ENCODE measurements at places on chromosomes 1 and 21.

GRCh38 chr1:1255611-1256010, 9.1 kb upstream of the C1QTNF12 start:
- no peak for DNase-seq

- no peak for DNase-seq
These were observed 7.4 kb downstream of the PIGM start for GRCh38 chr1:160024195-160024905.

DNA sequence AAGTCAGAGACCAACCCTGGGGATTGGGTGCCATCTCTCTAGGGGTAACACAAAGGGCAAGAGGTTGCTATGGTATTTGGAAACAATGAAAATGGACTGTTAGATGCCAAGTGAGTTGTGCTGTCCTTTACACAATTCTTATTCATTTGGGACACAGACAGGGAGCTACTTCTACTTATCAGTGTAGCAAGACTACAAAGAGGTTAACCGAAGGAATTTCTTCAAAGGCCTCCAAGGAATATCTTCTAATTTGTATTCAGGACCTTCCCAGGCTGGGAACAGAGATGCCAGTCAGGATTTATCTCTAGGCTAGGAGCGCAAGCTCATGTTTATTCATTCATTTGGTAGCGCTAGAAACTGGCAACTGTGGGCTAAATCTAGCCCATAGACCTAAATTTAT, 2.6 kb downstream of the NAXE start:
- no peak for DNase-seq

GRCh38 chr21:40194185-40194980, 327.1 kb downstream of the PCP4 start:
- no peak for DNase-seq

- no peak for DNase-seq
These were observed 24.7 kb upstream of the LRRC47 start for GRCh38 chr1:3821004-3821403.

GRCh38 chr21:14376854-14377253, 6.1 kb downstream of the HSPA13 start:
- no peak for DNase-seq

DNA sequence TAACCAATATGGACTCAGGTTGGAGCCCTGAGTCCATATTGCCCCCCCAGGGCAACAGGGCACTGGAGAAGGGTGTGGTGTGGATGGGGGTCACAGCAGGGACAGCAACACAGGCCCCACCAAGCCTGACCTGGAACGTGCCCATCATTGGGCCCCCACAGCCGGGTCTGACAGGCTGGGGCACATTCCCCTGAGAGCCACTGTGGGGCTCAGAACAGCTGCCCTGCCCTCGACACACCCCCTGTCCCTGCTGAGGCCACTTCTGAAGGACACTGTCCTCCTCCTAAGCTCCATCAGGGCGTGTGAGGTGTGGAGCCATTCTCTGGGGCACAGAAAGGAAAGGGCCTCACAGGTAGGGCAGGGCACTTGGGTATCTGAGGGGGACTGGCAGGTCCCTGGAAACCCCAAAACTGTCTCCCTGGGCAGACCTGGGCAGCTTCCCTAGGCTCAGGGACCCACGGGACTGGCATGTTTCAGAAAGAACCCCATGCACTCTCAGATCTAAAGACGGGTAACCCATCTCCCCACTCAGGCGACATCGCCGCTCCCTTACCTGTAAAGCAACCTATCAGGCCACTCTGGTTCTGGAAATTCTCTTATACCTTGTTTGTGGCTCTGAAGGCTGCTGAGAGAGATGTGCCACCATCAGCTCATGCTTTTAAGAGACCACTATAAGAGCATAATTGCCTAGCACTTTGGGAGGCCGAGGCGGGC, 95.5 kb downstream of the DMRTB1 start:
- DNase-seq, result no peak

- no peak for DNase-seq
These were observed 7.4 kb upstream of the AGMAT start for GRCh38 chr1:15592285-15592684.

DNA sequence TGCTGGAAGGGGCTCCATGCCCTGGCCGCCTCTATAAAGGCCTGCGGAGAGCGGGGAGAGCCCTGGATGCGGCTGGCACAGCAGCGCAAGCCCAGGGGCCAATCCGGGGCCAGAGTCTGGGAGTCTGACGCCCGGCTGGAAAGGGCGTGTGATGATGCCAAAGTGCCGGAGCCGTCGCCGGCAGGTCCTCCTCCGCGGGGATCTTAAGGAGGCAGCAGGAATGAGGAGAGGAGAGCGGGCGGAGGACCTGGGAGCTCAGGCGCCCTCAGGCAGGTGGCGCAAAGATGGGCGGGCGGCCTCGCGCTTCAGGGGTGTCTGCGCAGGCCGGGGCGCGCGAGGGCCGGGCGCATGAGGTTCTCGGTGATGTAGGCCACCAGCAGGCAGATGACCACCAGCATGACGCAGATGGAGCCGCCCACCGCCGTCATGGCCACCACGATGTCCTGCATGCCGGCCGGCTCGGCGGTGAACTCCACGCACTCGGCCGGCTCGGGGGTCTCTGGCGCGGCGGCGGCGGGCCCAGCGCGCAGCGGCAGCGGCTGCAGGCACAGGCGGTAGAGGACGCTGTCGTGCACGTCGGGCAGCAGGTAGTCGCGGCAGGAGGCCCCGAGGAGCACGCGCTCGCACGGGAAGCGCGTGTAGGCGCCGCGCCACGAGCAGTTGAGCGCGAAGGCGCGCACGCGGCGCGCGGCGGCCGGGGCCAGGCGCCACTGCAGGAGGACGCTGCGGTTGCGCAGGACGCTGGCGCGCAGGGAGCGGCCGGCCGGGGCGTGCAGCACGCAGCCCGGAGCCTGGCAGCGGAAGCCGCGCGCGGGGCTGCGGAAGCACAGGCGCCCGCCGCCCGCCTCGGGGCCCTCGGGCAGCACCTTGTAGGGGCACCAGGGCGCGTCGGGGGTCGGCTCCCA, 653 bp downstream of the FNDC10 start:
- no peak for DNase-seq

DNA sequence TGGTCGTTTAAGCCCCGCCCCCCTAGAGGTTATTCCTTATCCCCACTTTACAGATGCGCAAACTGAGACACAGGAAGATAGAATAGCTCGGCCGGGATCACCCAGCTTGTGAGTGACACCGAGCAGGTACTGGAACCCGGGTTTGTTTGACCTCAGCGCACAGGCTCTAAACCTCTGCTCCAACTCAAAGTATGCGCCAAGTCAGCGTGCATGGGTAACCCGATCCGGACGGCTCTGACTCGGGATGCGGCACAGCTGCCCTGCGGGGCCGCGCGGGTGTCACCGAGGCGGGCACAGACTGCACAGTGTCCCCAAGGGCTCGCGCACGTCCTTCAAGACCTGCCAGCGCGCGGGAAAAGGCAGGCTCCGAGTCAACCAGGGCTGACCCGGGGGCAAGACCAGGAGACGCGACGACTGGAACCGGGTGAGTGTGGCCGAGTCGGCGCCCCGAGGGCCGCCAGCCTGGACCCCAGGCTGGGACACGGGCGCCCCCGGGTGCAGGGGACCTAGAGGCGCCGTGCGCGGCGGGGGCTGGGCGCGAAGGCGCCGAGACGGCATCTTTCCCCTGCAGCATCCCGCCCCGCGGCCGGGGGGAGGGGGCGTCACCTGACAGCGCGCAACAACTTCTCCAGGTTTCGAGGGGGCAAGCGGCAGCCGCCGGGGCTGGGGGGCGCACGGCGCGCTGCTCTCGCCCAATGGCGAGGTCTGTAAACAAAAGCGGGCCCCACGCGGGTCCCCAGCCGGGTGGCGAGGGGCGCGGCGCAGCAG, 101.9 kb upstream of the SOD1 start:
- no peak for DNase-seq

GRCh38 chr1:242854466-242854865, 330.0 kb upstream of the PLD5 start:
- DNase-seq, result no peak

DNA sequence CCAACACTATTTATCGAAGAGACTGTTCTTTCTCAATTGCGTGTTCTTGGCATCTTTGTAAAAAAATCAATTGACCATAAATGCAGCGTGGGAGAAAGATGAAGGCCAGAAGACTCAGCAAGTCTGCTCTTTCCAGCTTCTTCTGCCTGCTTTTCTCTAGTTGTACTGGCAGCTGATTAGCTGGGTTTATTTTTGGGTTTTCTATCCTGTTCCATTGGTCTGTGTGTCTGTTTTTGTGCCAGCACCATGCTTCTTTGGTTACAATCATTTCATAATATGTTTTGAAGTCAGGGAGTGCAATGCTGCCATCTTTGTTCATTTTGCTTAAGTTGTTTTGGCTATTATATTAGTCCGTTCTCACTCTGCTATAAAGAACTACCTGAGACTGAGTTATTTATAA, 201.8 kb upstream of the B3GALT2 start:
- no peak for DNase-seq

DNA sequence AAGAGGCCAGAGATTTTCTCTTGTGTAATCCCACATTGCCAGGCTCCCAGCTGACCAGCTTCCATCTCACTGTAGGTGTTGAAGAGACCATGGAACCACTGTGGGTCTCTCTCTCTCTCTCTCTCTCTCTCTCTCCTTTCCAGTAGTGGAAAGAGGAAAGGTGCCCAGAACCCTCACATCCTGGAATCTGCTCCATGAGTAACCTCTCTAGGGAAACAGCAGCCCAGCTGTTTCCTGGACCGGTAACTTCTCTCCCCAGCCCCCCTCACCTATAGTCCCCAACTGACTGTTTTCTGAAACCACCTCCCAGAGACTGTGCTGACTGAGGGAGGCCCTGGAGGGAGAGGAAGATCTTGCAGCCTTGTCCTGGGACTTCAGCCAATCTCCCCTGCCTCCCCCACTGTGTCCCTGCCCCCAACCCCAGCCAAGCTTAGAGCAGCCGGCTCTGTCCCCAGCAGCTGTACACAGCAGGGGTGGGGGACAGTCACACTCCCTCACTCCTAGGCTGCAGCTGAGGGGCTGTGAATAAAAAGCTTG, 20.6 kb upstream of the SLC45A3 start:
- peak; percentile 38 for DNase-seq

GRCh38 chr1:198132060-198132781, 24.6 kb upstream of the NEK7 start:
- DNase-seq, result no peak

- no peak for DNase-seq
These were observed 24.0 kb downstream of the GJA4 start for GRCh38 chr1:34816778-34817177.

GRCh38 chr21:45316871-45317397, 29.2 kb upstream of the POFUT2 start:
- DNase-seq, result no peak

DNA sequence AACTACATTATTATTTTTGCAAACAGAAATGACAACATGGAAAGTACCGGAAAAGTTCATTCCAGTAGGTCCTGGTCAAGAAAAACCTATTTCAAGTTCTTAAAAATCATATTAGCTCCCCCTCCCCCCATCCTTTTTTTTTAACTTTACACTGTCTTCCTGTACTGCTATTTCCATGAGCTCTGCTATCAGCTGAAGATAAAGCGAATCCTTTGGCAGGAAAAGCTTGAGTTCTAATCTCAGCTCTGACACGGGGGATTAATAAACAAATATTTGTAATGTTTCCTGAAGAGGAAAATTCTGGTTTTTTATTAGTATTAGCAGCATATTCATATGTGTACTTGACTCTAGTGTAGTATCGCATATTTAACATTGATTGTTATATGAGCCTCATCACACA, 190.7 kb upstream of the ESRRG start:
- DNase-seq, result no peak

GRCh38 chr1:182249201-182249676, 142.4 kb downstream of the GLUL start:
- no peak for DNase-seq

DNA sequence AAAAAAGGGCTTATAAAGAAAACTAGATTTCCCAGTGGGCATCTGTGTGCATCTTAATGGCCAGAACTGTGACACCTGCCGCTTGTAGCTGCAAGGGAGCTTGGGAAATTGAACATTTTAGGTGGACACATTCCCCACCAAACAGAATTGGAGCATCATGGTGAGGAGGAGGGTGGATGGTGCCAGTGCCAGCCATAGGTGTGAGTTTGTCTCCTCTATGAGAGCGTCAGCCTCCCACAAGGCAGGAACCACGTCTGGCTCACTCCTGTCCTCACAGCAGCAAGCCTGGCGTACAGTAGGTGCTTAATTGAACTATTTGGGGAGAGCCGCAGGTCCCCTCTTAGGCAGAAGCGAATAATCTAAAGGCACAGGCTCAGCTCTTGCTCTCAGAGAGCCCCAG, 124.5 kb upstream of the TMEM51 start:
- DNase-seq, result no peak

DNA sequence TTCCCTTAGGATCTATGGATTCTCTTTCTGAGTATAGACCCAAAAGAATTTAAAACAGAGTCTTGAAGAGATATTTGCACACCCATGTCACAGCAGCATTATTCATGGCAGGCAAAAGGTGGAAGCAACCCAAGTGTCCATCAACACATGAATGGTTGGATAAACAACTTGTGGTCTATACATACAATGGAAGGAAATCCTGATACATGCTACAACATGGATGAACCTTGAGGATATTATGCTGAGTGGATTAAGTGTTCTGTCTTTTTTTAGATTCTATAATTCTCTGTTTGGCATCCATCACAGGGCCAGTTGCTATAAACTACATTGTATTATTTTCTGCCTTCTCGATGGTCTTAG, 39.8 kb downstream of the PTPN14 start:
- DNase-seq, result no peak

DNA sequence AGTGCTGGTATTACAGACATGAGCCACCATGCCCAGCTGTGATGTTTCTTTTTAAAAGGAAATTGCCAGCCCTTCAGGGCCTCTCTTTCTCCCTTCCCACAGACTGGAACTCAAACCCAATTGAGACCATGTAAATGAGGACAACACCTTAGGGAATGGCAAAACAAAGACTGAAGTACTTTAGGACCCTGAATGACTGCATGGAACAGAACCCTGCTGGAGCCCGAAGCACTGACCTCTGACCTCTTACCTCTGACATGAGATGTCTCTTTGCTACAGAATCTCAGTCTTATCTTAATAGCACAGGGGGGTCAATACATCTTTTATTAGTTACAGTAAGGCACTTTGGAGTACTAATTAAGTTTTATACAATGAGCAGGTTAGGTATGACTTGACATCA, 15.5 kb upstream of the DR1 start:
- no peak for DNase-seq

DNA sequence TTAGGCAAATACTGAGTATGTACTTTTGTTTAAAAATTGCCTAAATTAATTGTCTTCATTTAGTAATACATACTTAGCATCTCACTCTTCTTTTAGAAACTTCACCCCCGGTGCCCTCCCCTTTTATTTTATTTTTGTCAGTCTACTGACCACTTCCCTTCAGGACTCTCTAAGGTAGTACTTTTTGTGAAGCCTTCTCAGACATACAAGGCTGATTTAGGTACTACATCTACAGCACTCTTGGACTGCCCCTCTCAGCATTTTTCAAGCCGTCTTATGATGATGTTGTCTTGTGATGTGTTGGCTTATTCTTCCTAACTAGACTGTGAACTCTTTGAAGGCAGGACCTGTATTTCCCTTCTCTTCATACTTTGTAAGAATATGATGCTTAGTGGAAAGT, 24.7 kb downstream of the RPS6KC1 start:
- DNase-seq, result no peak

DNA sequence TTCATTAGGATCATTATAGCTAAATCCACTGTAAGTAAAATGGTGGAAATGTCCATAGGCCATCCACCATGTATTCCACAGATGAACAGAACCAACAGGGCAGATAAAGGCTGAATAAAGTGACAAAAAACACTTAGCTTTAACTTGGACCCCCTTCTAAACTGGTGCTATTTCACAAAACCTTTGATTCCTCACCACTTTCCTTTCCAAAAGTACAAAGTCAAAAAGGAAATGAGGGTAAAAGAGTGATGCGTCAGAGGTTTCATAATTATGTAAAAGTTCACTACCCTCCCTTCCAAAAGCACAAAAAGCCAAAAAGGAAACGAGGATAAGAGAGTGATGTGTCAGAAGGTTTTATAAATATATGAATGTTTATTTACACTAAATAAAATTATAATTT, 172.2 kb downstream of the TBX15 start:
- no peak for DNase-seq
